ENCODE measurements at places on chromosomes 7 and 10. TPM values are rescaled to one million over a fixed set of nuclear protein-coding genes. Genes with fewer than 3 reads are reported as not detected.

GRCh38 chr10:121526135-121526790, 72.0 kb downstream of the FGFR2 start:
- no peak for DNase-seq

DNA sequence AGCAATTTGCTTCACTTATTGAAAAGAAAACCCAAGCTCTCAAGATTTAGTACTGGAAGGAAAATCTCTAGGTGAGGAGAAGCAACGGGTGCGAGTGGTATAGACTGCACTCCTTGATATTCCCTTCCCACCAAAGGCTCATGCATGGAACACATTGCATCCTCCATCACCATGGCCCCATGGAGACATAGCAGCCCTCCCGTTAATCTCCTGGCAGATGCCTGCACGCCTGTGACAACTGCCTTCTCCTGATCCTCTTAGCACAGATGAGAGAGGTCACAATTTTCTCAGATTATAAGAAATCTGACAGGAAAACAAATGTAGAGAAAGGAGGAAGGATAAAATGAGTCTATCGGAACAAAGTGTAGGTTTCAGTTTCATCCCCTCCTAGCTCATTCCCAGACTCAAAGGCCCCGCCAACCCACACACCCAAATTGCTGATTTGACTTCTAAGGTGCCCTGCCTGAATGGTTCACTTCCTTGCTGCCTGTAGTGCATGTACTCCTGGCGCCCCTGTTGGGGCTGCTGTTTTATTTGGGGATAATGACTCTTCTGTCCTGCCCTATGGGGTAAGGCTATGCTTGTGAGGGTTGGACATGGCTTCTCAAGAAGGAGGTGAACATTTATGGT, 50.0 kb downstream of the PLXNA4 start:
- DNase-seq = no peak

DNA sequence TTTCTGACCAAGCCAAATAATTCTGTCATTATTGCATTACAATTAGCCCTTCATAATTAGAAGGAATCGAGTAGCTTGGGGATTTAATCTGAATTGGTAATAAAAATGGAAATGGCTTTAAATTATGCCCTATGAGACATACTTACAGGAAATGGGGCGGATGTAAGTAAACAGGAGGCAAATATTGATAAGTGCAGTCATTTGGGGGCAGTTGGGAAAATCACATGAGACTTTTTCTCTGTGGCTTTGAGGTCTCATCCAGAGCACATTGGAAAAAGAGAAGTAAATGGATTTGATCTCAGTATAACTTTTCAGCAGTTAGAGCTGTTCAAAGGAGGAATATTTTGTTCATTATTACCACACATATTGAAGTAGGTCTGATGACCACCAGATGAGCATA, 307.8 kb upstream of the POM121L12 start:
- no peak for DNase-seq

COBL gene
- not detected for total RNA-seq

ENO4 gene
- not detected for total RNA-seq

SCART1 gene
- total RNA-seq = 0.22 TPM

SOSTDC1 gene
- total RNA-seq = not detected

HOXA5 gene
- total RNA-seq = 7.0 TPM

FAM237B gene
- not detected for total RNA-seq

FRMPD2 gene
- total RNA-seq = under 0.01 TPM

Data from lung microvascular endothelial cell (primary cell).